Stimulated activated CD4-positive, alpha-beta T cell treated with anti-CD3 and anti-CD28 coated beads, Interleukin-15, amount 100 ng/mL, for 48 hours (primary cell): ENCODE measurements at places on chromosomes 2 and 18.

- DNase-seq: no peak
Observed at GRCh38 chr18:36663312-36663711, 165.5 kb downstream of the TPGS2 start.

DNA sequence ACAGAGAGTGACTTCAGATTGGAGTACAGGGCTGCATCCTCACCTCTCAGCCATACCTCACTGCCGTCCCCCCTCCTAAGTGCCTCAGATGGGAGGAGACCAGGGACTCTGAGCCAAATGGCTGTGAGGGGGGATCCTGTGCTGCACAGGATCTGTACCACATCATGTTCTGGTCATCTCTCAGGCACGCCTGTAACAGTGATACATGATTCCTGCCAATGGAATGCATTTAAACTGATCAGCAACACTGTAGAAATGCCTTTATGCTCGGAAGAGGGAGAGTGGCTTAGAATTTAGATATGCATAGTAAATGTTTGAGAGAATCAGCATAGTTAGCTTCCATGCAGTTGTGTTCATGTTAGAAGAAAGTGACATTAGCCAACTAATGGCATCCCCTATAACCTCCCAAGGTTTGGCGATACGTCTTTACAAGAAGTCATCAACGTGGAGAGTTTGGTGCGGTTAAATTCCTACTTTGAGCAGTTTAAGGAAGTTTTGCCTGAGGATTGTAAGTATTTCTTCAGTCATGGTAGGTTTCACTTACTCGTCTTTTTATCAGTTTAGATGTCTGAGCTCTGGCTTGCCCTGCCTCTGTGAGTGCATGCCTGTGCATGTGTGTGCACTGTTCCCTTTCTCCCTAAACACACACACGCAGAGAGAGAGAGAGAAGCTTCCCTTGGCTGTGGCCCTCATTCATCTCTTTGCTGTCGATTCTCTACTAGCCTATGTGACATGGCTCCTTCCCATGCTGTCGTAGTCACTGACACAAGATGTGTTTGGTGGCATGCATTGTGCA lies 40.0 kb downstream of the COA5 start:
- no peak for DNase-seq

GRCh38 chr2:219428469-219428868 lies 6.2 kb upstream of the SPEG start:
- DNase-seq: no peak

- DNase-seq: no peak
Observed at GRCh38 chr18:24190590-24190989, 51.7 kb downstream of the CABYR start.

DNA sequence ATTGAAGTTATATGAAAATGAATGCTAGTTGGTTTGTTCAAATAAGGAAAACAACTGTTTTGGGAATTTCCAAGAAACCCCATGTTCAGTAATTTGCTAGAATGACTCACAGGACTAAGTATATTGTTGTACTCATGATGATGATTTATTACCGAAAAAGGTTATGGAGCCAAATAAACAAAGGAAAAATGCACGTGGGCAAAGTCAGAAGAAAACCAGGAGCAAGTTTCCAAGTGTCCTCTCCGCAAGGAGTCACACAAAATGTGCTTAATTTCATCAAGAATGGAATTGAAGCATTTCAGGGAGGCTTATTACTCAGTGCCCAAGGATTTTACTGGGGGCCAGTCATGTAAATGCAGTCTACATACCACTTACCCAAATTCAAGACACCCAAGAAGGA lies 1652.4 kb upstream of the TMEFF2 start:
- DNase-seq: no peak

- no peak for DNase-seq
Observed at GRCh38 chr18:53843113-53843760, 381.2 kb downstream of the MBD2 start.

DNA sequence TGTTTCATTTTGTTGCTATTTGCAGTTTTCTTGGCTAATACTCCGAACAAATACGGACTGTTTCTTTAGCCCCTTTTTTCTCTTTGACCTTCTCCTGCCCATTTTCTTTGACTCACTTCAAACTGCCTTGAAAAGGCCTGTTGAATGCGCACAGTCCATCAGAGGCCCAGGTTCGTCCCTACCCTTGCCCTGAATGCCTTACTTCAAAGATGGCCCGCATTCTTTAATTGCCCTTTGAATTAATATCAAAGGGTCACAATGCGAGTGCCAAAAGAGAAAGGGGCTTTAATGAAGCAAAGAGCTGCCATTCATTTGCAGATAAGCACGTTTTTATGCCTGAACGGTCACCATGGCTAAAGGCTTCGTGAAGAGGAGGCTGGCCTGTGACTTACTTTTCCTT lies 29.7 kb downstream of the PAX3 start:
- DNase-seq: no peak

DNA sequence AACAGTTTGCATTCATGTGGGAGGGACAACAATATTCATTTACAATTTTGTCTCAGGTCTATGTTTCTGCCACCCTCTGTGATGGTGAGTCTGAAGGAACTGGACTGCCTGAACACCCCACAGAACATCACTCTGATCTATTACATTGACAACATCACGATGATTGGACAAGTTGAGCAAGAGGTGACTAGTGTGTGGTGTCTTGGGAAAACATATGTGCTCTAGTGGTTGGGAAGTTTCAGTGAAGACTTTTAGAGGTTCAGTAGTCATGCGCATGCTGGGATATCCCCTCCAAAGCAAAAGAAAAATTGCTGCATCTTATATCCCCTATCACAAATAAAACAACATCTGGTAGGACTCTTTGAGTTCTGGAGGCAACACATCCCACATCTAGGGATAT lies 18.6 kb upstream of the CTLA4 start:
- DNase-seq: no peak
